AML-193 (cell line): ENCODE measurements at places on chromosomes 7 and 10.

GRCh38 chr10:84296091-84296981 is 32.1 kb upstream of the CCSER2 start:
- no peak for DNase-seq

GRCh38 chr7:114084472-114085312 is 165.9 kb upstream of the PPP1R3A start:
- DNase-seq: no peak

DNA sequence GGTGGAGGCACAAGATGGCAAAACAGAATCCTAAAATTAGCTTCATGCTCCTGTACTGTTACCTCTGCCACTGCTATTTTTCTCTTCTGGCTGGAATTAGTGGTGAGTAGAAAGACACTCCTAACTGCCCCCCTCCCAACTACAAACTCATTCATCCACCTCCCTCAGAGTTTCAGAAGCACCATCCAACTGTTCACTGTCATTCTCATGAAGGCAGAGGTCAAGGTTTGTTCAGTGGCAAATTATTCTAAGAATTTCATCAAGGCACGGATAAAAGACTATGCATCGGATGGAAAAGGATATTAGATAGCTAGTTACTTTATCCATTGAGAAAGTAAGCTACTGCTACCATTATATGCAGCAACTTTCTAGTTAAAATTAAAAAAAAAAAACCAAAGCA is 59.7 kb downstream of the LRGUK start:
- no peak for DNase-seq

GRCh38 chr10:43350686-43351085 is 20.8 kb upstream of the FXYD4 start:
- DNase-seq: no peak

DNA sequence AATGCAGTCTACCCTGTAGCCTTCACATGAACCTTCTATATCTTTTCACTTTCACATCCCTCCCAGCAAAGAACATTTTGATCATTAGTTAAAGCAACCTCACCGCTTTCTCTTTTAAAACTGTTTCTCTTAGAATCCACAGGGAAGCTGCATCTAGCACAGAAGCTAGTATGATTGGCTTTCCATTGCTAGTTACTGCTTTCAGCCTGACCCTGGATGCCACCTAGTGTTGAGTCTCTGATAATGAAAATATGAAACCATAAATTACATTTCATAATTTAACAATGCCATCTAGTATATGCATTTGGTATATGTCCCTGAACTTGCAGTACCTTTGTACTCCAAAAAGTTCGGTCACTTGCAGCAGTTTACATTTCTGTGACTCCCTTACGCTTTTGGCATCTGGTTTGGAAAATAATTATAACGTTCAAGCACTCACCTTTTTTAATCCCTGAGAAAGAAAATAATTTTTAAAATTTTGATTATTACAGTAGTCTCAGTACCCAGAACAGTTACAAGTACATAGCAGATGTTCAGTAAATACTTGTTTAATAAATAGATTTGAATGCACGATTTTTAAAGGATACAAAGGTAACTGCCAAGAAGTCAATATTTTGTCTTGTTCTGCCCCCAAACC is 22.7 kb downstream of the CISD1 start:
- DNase-seq: peak; percentile 79
